Right lung (tissue), 10 donors: ENCODE measurements at places on chromosomes 7 and 10. TPM values are rescaled to one million over a fixed set of nuclear protein-coding genes. Genes with fewer than 3 reads are reported as not detected.

Gene HMX2
- polyA plus RNA-seq: not detected

- DNase-seq: no peak
Measured at GRCh38 chr10:132654121-132654571, 116.6 kb downstream of the INPP5A start.

DNA sequence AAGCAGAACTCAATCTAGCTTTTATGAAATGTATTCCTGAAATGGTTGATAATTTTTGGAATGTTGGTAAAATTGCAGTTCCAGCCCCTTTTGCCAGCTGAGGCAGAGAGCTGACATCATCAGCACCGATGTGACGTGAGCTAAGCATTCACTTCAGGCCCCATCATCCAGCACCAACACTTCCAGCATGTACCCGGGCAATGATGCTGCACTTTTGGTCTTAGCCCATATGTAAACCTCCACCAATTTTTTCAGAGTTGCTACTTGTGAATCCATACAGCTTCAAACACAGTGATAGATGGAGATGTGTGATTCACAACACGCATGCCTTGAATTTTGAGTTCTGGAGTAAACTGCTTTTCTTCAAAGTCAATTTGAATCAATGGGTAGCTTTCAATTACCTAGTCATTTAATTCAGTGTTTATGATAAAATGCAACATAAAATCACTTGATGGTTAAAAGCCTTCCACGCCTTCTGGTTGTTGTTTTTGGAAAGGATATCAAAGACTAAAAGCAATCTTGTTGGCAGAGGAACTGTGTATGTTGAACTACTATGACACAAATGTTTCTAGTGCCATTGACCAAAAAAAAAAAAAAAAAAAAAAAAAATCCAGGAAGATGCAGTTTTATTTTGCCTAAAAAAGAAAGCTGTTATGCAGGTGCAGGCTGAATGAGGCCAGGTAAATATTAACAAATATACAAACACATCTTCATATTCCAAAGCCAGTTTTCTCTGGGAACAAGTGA lies 73.9 kb downstream of the NRP1 start:
- no peak for DNase-seq

- peak; percentile 45 for DNase-seq
Measured at GRCh38 chr10:71436268-71437125, 39.8 kb downstream of the CDH23 start.

GRCh38 chr7:28155964-28156363 lies 24.6 kb downstream of the JAZF1 start:
- no peak for DNase-seq

Gene CTAGE4
- 5.2 TPM for polyA plus RNA-seq

- no peak for DNase-seq
Measured at GRCh38 chr7:91713669-91714068, 166.8 kb downstream of the MTERF1 start.

Gene CYP26C1
- polyA plus RNA-seq: 0.16 TPM

Gene UNC5B
- polyA plus RNA-seq: 19.4 TPM

Gene FGL2
- polyA plus RNA-seq: 5.5 TPM

- DNase-seq: no peak
Measured at GRCh38 chr7:102089175-102090098, 197.2 kb upstream of the SH2B2 start.

DNA sequence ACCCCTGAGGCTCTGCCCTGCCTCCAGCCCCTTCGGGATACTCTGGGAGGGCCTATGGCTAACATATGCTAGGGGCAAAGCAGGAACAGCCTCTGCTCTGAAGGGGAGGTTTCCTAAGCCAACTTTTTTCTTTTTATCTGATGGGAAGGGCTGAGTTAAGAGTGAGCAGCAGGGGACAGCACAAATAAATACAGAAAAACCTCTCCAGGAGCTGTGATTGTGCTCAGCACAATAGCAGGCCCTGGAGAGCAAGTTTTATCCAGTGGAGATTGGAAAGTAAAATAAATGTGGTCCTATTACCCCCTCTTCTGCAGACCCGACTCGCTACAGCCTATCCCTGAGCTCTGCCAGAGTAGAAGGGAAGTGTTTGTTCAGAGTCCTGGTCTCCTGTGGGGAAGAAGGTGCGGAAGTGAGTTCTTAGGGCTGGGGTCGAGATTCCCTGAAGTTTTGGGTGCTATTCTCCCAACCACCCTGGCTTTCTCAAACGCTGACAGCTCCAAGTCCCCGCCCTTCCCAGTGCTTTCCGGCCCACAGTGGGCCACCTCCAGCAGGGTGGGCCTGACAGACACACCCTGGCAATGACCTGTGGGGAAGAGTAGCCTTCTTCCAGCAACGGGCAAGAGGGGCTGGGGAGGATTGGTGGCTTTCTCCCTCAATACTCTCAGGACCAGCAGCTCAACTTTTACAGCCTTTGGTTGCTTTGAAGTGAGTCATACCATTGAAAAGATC lies 23.0 kb upstream of the AFAP1L2 start:
- no peak for DNase-seq

Gene ACHE
- 2.1 TPM for polyA plus RNA-seq

- DNase-seq: peak; percentile 68
Measured at GRCh38 chr7:106166651-106167342, 54.7 kb upstream of the SYPL1 start.

DNA sequence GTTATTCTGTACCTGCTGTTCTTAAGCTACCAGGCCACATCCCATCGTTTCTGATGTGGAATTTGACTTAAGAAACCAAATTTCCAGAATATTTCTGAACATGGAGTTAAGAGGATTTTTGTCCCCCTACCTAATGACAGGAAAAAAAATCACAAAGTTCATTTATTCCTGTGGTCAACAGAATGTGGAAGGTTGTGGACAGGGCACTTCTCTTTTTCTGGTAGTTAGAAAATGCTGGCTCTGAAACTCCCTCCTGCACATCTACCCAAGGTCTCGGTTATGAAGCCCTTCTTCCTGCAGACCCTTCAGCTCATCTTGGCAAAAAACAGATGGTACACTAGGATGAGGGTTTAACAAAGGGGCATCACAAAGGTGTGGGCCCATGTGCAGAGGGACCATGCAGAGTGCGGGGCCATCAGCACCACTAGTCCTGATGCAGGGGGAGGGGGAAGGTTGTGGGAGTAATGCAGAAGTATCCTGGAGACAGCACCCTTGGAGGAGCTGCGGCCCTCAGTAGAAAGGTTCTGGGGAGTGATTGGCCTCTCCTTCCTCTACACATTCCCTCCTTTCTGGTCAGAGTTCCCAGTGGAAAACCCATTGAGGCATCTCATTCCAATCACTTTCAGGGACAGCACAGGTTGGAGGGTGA lies 9.8 kb downstream of the ALOX5 start:
- DNase-seq: no peak

Gene JAKMIP3
- 0.23 TPM for polyA plus RNA-seq

- DNase-seq: no peak
Measured at GRCh38 chr10:60414877-60415585, 25.4 kb upstream of the ANK3 start.

DNA sequence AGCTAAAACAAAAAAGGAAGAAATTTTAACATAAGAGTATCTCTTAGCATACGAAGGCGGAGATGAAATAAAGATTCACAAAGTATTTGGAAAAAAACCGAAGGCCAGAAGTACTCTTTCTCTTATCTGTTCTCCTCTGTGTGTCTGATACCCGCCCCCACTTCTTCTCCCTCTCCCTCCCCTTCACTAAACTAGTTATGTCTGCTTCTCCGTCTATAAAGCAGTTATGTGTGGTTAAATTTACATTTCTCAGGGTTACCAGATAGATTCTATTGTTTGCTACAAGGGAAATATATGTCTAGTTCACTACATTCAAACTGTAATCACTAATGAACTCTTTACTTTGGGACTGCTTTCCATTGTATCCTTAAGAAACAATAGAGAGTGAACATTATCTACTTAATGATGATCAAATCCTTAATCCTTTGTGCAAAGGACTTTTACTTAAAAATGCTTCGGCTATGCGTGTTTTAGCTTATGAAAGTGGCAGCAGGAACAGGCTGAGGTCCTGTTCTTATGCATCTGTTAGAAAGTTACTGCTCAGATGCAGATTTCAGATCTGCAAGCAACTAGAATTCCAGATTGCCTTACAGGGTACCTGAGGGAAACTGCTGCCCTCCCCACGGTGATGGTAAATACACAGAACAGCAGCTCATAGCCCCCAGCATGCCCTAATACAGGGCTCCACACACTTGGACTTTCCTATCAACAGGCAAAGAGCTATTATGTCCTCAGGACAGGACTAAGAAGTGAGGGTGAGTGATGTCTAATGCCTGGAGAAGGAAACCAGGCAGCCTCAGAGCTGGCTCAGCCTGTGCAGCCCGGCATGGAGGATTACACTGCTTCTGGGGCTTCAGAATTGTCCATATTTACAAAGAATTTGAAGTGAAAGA lies 273.3 kb downstream of the FZD1 start:
- no peak for DNase-seq

DNA sequence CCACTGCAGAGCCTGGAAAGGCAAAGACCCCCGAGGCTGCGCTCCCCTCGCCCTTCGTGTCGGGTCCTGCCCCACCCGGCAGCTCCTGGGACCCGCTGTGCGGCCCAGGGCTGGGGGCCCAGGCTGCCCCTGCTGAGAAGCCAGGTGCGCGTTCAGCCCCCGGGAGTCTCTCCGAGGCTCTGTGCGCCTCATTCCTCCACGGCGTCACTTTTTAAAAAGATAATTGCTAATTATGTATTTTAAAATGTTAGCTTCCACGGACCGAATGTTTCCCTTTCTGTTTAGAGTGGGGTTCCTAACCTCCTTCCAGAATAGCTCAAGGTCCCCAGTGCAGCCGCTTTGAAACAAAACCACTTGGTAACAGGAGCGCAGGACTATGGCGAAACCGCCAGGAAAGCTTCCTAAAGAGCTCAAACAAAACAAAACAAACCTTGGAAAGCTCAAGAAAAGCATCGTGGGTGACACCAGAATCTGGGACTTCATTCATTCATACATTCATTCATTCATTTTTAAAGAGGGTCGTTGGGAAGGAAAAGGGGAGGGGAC lies 45.6 kb downstream of the PDIA4 start:
- peak; percentile 42 for DNase-seq

GRCh38 chr7:34237493-34237849 lies 332.1 kb downstream of the BMPER start:
- no peak for DNase-seq

Gene UCN3
- polyA plus RNA-seq: 1.1 TPM

DNA sequence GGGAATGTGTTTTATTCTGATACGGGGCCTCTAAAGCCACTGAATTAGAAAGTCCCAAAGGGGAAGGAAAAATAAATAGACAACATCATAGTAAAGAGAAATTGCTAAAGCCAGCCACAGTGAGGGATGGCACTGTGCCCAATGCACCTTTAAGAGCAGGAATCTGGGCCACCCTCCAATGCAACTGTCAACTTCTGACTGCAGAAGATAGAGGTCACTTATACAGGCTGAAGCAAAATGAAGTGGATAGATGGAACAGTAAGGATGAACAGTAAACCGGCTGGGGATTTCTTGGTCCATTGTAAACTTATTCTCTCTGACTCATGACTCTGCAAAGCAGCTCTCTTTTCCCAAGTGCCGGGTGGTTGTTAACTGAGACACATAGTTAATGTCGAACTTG lies 54.0 kb upstream of the KCNIP2 start:
- no peak for DNase-seq

DNA sequence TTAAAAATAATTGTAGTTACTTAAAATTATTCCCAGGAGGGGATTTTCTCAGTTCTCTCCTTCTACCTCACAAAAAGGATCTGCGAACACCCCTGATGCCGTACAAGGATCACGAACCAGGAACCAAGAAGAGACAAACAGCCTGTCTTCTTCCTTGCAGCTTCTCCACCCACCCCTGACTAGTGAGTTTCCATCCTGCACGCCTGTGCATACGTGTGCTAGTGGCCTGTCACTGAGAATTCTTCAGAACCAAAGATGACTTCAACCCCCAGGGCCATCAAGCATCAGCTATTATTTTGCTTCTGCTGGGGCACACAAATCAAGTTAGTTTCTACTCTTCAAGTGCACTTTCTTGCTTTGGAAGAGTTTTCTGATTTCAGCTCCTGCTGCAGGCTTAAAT lies 175.5 kb upstream of the KLF6 start:
- DNase-seq: no peak

DNA sequence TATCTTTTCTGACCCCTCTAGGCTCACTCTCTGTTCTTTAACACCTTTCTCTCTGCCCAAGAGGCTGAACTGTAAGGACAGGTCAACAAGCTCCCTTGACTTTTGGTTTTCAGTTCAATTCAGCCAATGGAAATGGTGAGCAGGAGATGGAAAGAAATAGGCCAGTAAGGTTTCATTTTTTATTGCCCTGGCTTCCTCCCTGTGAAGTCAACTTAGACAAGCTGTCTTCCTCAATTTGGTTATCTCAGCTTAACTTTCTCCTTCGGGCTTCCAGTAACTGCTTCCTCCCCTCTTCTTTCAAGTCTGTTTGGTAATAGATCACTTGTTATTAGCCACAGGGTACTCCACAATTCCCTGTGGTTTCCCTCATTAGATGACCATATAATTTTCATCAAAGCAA lies 19.7 kb downstream of the LIPK start:
- no peak for DNase-seq
